ENCODE measurements at places on chromosomes 2 and 18. TPM values are rescaled to one million over a fixed set of nuclear protein-coding genes. Genes with fewer than 3 reads are reported as not detected.

Gene UGT1A3
- not detected for total RNA-seq

Gene AQP12B
- total RNA-seq, result not detected

Gene ZNG1B
- 7.7 TPM for total RNA-seq

Gene HOXD10
- total RNA-seq, result not detected

Gene PDE11A
- total RNA-seq, result not detected

Gene PIEZO2
- total RNA-seq, result 7.0 TPM

Gene NCKAP5
- 0.12 TPM for total RNA-seq
